ENCODE measurements at places on chromosomes 1 and 21. TPM values are rescaled to one million over a fixed set of nuclear protein-coding genes. Genes with fewer than 3 reads are reported as not detected.

SH2D2A gene
- total RNA-seq = 4.7 TPM

KRTAP7-1 gene
- not detected for total RNA-seq

ADAMTSL4 gene
- 76.4 TPM for total RNA-seq

LCK gene
- total RNA-seq = 1.8 TPM

CD5L gene
- total RNA-seq = not detected

ALPL gene
- total RNA-seq = 129 TPM

LMOD1 gene
- total RNA-seq = 26.5 TPM
